ENCODE measurements at places on chromosomes 4 and X.
A peak's percentile ranks its signal among the peaks of the same experiment; 100 is the strongest.

GRCh38 chr4:48939785-48940184 lies 33.2 kb upstream of the OCIAD2 start:
- DNase-seq: no peak

DNA sequence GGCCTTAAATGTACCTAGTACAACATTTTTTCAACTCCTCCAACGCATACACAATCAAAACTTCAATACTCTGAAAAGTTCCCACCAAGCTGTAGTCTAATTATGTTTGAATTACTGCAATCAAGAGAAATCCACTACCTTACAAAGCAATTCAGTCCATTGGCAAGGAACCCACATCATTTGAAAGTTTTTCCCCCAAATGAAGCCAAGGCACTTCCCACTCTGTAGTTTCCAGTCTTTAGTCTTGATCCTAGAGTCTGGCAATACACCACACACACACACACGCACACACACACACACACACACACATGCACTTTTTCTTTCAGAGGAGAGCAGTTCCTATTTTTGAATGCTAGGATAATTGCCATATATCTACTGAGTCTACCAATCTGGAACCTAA lies 79.6 kb downstream of the ANTXR2 start:
- peak; percentile 15 for DNase-seq

DNA sequence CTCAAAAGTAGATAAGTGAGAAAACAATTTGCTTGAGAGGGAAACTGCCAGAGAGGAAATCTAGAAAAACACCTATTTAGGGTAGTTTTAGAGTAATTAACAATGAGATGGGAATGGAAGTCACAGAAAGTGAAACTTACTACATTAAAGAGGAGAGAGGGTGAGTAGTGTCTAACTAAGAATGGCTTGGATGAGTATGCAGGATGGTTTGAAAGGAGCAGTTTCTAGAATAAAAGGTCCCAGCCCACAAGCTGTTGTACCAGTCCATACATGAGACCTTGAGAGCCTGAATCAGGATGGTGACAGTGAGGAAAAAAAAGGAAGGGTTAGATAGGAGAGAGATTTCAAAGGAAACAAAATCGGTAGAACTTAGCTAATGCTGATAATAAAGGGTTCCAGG lies 1.3 kb downstream of the GAR1 start:
- DNase-seq: peak; percentile 19

- DNase-seq: no peak
Observed at GRCh38 chr4:36207831-36208520, 36.3 kb downstream of the ARAP2 start.

GRCh38 chr4:75629239-75629638 lies 1.1 kb downstream of the CDKL2 start:
- DNase-seq: no peak

GRCh38 chr4:110970642-110971041 lies 347.8 kb upstream of the PITX2 start:
- peak; percentile 87 for DNase-seq

- no peak for DNase-seq
Observed at GRCh38 chr4:126697748-126698147, 935.0 kb upstream of the INTU start.

DNA sequence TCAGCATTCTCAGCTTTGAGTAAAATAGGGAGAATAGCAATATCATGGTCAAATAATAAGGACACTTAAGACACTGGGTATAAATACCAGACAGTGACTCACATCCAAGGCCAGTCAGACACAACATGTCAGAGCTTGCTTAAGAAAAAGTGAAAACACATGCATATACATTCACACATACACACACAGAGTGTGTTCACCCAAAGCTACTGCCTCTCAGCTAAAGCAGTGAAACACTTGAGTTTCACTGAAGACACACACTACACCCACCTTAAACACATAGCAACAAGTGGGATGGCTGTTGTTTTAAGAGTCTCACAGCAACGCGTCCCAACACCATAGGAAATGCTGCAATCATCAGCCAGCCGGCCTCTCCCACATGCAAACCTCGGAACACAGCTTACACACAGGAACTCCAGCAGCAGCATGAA lies 14.4 kb downstream of the SHROOM4 start:
- DNase-seq: no peak

DNA sequence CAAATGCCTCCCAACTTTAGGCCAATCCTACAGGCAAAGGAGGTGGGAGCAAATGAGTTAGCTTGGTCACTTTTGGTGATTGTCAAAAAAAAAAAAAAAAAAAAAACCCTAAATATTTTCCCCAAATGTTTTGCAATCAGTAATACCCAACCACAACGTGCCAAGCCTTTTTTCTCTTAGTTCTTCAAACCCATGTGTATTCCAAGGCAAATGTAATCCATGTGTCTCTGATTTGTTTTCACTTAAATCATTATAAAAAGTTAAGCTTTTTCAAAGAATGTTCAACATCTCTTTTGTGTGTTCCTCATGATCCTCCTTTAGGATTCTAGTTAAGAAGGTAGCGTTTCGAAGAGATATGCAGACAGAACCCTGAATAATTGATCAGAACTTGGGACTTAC lies 328.4 kb downstream of the PAPSS1 start:
- DNase-seq: no peak

DNA sequence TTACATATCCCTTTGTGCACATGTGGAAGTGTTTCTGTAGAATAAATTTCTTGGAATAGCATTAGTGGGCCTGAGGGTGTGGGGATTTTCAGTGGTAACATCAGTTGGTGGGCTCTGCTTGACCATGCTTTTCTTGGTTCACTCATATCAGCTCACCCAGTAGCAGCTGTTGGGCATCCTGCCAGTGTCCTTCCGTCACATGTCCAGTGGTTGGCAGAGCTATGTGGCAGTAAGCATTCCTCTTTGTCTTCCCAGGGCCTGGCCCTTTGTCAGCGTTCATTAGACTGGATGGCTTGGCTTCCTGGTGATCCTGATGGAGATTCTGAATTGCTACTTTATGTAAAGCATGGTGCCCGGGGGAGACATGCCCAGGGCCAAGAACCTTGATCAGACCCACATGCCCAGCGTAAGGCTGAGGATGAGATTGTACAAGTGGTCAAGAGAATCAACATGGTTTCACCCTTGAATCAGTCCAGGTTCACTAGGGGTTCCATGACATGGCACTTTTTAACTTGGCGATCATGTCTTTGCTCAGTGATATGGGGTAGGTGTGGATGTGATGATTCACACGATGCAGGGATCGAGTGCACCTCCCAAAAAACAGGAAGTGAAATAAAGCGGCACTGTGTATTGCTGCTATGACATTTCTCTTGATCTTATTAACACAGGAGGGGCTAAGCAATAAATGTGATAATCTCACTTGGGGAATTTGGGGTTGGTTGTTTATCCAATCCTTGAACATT lies 72.1 kb upstream of the IGFBP7 start:
- DNase-seq: peak; percentile 40

GRCh38 chr4:170758988-170759387 lies 669.2 kb upstream of the AADAT start:
- no peak for DNase-seq

GRCh38 chr4:17866810-17867209 lies 56.0 kb downstream of the NCAPG start:
- DNase-seq: no peak

DNA sequence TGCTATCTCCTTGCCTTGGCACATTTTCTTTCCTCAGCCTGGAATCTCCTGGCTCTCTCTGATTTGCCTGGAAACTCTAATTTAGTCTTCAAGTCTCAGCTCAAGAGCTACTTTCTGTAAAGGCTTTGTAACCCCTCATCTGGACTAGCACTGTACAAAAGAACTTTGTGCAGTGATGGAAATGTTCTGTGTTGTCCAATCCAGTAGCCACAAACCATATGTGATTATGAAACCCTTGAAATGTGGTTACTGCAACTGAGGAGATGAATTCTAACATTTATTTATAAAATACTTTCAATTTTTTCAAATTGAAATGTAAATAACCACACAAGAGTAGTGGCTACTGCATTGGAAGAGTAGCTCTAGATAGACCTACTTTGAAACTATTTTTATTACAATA lies 66.6 kb upstream of the HS3ST1 start:
- DNase-seq: no peak

DNA sequence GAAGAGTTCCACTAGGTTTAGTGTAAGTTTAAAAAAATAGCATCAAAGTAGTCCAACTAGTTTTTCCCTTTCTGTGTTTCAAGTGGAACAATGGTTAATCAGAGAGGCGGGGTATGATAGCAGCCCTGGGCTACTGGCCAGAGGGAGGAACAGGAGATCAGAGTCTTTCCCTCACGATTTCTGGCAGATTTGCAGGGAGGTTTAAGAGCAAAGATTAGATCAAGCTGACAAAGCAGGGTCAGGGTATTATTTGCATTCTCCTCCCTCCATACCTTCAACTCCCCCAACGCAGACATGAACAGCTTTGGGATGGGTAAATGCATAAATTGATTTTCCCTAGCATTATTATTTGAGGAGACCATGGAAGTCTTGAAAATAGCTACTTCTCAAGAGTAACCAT lies 277.6 kb upstream of the DIAPH2 start:
- peak; percentile 1 for DNase-seq

DNA sequence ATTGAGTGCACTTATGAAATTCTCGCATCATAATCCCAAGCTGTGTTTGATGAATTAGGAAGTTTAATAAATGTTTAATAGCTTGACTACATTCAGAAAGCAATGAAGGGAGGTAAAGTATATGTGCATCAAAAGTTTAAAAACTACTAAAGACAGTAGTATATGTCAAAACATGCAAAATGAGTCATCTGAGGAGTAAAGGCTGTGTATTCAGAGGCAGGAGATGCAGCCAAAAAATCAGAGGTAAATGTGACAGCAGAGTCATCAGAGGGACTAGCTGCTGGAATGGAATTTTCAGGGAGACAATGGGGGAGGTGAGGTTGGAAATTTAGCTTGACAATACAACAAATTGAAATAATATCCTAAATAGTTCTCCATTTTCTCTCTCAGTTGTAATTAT lies 127.0 kb upstream of the FUNDC1 start:
- no peak for DNase-seq

- DNase-seq: no peak
Observed at GRCh38 chrX:150127216-150127615, 188.9 kb upstream of the EOLA2 start.

- DNase-seq: no peak
Observed at GRCh38 chr4:126678618-126679017, 954.1 kb upstream of the INTU start.

GRCh38 chr4:163566257-163566796 lies 71.8 kb downstream of the TMA16 start:
- DNase-seq: no peak

GRCh38 chrX:23515028-23515427 lies 152.3 kb upstream of the PRDX4 start:
- no peak for DNase-seq

GRCh38 chrX:9315086-9315485 lies 149.8 kb upstream of the TBL1X start:
- DNase-seq: no peak

DNA sequence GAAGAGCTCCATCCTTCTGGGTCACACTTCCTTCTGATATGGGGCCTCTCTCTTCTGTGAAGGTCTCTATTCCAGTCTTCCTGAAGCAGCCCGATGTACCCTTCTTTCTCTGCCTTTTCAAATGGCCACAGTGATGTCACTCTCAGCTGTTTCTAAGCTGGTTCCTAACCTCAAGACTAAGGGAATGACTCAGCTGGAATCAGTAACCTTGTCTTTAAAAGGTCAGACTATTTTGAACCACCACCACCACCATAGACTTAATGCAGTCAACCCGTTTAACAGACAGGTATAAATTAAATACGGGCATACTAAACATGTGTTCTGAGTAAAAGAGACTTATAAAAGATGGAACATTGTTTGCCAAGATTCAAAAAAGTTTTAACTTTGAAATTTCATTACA lies 121.0 kb downstream of the PPA2 start:
- peak; percentile 65 for DNase-seq

GRCh38 chr4:169268951-169269760 lies 1.6 kb downstream of the SH3RF1 start:
- peak; percentile 40 for DNase-seq

DNA sequence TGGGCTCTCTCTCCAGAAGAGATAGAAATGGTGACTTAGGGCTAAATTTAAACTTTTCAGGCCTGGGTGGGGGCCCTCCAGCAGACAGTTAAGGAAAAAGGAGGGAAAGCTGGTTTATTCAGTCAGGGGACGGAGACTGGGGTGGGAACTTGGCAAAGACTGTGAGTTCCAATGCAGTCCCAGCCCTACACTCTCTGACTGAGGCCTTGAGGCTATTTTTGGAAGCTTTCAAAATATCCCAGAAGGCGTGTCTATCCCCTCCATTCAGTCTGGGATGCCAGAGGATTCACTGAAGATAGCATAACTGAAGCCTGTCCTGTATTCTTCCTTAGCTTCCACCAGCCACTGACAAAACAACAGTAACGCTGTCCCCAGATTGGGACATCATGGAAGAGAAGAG lies 32.1 kb upstream of the MSN start:
- no peak for DNase-seq

DNA sequence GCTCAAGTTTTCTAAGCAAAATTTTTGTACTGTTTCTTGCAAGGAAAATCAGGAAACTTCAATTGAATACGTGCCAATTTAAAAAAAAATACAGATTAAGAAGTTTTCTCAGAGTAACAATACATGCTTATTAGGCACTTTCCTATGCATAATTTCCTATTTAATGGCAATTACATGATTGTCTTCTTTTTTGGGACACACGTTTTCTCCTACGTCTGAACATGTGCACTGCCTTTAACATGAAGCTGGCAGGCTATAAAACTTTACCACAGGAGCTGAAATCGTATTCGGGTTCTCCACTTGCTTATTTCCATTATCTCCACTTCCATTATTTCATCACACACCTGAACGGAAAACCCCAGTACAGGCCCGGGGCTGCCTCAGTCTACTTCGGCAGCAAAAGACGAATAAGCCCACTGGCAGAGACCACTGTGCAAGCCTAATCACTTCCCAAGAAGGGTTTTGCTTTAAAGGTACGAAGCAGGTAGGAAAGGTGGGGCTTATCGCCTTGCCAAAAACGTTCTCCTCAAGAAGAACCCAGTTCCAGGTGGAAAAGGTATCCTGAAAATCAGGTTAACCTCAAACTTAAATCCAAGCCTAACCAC lies 575 bp downstream of the RCHY1 start:
- no peak for DNase-seq

DNA sequence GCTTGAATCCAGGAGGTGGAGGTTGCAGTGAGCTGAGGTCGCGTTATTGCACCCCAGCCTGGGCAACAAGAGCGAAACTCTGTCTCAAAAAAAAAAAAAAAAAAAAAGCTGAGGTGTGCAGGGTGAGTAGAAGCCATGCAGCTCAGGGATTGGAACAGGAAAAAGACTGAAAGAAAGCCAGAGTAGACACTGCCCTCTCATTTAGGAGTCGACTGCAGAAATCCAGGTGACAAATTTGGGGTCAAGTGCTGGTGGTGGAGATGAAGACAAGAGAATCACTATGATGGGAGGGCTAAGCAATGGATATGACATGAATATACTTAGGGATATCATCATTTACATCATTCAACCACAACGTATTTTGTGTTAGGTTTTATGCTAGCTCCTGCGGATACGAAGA lies 1.9 kb downstream of the NEIL3 start:
- no peak for DNase-seq

DNA sequence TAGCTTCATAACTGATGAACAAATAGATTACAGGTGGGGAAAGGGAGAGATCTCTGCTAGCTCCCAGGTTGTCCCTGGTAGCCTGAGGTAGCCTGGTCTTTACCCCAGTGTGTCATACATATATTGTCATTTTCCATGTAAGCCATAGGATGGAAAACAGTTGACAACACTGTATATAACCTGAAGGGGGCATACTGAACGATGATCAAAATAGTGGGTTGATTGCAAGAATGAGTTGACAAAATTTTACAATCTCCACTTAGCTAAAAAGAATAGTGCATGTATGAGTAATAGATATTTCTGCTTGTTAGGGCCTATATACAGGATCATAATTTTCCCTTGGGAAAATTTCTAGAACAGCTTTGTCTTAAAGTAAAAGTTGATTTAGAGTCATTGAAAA lies 304.1 kb upstream of the HAND2 start:
- peak; percentile 73 for DNase-seq

GRCh38 chr4:83248486-83248885 lies 36.1 kb downstream of the COQ2 start:
- DNase-seq: no peak
